Kidney epithelial cell (primary cell): ENCODE measurements at places on chromosomes 11 and 22.

DNA sequence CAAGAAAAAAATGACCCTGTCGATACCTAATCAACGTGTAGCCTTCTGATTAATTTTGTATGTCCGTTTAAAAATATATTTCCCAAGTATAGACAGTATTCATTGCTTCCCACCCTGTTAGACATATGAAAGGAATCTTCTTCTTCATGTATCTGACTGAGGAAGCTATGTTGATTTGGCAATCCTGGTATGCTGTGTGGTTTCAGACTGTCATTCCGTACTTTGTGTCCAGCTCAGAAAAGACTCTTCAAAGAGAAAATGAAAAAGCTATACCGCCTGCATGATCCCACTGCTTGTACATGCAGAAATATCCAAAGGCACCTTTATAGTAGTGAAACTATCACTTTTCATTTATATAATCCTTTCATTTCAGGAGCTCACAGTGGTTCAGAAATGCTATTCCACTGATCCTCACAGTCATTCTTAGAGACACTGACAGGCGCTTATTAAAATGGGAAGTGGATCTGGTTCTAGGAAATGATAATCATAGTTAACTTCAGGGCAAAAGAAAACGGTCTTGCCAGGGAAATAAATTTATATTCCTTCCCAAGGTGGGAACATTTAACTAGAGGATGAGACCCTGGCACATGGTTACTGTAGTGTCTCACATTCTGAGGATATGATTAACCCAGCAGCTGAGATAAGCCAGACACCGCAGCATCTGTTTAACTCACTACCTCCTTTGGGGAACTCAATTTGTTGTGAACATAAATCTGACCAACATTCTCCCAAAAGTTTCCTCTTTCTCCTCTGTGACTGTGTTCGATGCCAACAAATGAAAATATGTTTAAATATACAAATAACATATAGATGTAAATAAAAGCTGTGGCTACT, 599.2 kb upstream of the LUZP2 start:
- peak; percentile 21 for DNase-seq

DNA sequence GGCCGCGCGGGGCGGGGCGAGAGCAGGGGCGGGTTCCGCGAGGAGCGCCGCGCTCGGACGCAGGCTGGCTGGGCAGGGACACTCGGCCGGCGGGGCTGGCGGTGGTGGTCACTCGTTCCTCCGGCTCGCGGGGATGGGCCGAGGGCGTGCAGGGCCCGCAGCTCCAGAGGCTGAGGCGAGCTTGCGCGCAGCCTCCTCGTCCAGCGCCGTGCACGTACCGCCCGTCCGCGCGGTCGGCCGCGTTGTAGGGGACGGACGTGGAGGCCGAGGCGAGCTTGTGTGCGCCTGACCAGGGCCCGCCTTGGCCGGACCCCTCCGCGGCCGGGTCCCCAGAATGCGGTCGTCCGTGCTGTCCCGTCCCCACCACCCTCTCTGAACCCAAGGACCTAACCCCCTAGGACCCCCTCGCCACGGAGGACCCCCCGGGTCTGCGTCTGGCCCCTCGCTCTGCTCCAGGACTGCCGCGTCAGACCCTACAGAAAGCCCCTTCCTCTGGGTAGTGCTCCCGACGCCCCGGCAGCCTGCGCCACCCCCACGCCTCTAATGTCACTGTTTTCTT, 569 bp upstream of the YPEL1 start:
- no peak for DNase-seq

GRCh38 chr11:17013548-17014320, 480 bp downstream of the PLEKHA7 start:
- DNase-seq = no peak

- DNase-seq = no peak
Observed at GRCh38 chr11:1503708-1504104, 17.1 kb upstream of the MOB2 start.

DNA sequence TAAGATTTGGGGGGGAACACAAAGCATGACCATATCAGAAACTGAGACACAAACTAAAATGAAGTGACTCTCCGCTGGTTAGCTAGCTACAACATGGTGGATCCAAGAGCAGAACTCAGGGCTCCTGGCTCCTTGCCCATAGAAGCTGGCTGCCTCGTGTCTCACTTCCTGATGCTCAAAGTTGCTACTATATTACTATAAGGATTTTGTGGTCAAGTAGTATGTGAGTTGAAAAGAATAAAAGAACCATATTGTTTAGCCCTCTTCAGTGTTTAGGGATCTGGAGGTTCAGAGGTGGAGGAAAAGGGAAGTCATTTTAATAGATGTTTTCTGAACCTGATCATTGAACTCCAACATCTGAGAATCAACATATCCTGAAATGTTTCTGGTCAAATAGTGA, 16.9 kb upstream of the SIK2 start:
- no peak for DNase-seq

DNA sequence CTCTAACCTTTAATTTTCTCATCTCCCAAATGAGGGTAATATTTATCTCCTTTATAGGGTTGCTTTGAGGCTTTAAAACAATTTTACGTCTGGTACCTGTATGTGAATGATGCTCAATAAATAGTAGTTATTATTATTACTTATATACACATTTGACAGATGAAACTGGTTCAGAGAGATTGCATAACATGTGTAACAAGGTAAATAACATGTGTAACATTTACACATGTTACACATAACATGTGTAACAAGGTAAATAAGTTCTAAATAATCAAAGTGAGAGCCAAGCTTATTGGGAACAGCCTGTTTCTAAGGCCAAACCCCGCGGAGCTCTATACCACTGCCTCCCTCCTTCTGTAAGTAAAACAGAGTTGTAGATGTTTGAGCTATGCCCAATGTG, 100.9 kb downstream of the MPPED2 start:
- no peak for DNase-seq

- DNase-seq = no peak
Observed at GRCh38 chr11:124586238-124586860, 16.6 kb downstream of the OR8A1 start.

- DNase-seq = no peak
Observed at GRCh38 chr11:69245491-69246345, 48.2 kb upstream of the MYEOV start.

GRCh38 chr11:9301720-9302119, 12.7 kb downstream of the TMEM41B start:
- DNase-seq = no peak

- DNase-seq = no peak
Observed at GRCh38 chr11:47233989-47234668, 14.5 kb downstream of the ACP2 start.

- DNase-seq = no peak
Observed at GRCh38 chr11:132357811-132358572, 987.6 kb downstream of the NTM start.

DNA sequence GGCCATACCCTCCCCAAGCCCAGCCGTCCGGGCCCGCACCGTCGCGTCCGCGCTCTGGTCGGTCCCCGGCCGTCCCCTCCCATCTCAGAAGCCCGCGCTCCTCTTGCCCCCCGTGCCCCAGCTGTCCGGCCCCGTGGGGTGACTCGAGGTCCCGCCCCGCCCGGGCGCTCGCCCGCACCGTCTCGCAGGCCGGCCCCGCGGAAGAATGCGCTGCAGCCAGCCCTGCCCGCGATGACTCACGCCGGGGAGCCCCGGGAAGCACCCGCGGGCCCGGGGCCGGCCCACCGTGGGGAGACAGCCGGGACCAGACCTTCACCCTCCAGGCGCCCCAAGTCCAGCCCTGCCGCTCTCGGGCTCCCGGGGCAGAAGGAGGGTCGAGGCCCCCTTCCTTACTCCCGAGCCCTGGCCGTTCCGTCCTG, 320 bp upstream of the PHLDA2 start:
- no peak for DNase-seq

DNA sequence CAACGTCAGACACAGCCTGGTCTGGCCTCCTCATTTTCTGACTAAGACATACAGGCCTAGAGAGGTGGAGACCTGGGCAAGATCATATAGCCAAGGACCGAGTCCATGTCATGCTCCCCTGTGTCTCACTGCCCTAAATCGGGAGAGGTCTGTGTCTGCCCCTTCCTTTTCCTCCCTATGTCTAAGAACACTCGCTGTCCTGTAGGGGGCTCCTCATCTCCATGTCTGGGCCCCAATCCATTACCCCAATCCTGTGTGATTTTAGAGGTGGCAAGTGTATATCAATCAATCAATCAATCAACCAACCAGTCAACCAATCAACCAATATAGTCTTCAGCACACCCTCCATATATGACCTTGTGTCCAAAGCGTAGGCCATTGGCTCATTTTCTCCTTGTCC, 125.7 kb downstream of the KIRREL3 start:
- no peak for DNase-seq

DNA sequence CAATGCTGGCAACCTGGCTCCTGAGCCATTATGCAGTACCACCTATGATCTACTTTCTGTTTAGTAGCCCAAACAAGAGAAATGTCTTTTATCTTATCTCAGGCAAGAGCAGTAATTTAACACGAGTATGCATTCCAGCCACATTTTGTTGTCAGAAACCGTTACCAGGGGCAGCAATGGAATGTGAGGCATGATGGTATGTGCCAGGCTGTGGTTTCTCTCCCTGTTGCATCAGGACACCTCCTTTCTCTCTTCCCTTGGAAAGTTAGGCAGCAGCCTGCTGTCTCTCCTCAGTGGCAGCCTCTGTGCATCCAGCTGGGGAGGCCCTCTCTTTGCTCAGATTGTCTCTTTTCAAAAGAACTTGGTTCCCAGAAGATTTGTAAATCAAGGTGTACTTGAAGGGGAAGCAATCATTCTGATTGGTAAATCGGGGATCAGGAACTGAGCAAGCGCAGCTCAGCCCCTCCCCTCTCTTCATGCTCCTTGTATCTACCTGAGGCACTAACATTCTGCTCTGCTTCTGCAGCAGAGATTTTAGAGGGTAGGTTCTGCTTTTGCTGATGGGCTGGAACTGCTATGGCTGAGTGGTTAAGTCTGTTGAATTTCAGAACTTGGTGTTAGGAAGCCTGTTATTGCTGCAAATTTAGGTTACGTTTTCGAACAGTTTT, 229.2 kb downstream of the ADAMTS15 start:
- peak; percentile 86 for DNase-seq

- no peak for DNase-seq
Observed at GRCh38 chr22:21790359-21790758, 54.8 kb upstream of the YPEL1 start.

DNA sequence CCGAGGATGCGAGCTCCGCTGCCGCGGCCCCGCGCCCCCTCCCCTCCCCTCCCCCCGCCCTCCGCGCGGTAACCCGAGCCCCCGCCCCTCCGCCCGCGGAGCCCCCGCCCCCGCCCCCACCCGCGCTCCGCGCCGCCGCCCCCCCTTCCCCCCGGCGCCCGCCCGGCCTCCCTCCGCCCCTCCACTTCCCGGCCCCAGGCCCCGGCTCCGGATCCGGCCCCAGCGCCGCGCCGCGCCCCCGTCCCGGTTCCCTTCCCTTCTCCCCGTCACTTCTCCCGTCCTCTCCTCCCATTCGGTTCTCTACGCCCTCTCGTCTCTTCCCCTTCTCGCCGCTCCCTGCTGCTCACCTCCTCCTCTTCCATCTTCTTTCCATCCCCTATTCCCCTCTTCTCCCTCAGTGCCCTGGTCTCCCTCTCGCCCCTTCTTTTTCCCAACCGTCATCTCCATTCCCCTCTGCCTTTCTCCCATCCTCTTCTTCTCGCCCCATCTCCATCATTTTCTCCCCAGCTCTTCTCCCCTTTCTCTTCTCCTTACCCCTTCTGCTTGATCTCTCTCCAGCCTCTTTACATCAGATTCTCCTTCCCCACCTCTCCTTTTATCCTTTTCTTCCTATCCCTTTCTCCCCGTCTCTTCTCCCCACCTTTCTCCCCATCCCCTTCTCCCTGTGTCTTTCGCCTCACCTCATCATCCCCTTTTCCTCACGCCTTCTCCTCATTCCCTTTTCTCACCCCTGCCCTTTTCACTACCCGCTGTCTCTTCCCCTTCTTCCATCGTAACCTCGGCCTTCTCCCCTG, at the start of gene DCHS1:
Gene DCHS1, minus strand, starts transcription at position 20 of the 794 bp plus-strand sequence. CDS start 14,196 bp downstream, outside the sequence.
- DNase-seq = no peak

DNA sequence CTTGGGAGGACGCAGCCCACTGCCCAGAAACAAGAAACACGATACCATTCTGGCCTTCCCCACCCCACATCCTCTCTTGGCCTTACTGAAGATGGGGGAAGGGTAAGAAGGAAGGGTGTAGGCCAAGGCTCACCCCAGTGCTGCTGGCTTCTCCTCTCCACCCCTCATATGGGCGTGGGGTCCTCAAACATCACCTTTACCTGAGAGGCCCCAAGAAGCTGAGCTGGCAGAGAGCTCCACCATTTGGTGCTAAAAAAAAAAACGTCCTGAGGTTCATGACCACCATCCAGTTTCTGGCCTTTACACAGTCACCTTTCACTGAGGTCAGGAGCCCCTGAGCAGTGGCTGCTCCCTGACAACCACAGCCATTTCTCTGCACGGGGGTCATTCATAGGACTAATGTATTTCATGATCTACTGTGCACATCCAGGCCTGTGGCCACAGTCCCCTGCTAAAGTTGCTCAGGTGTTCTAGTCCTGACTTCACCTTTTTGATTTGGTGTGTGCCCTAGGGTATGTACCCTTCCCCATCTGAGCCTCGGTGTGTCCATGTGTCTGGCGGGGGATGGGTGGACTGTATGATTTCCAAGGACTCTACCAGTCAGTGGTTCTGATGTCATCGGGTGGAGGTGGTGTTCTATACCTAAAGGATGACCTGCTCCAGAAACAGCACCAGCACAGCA, 15.1 kb downstream of the RHOG start:
- no peak for DNase-seq

GRCh38 chr11:120343429-120343828, 7.2 kb downstream of the ARHGEF12 start:
- no peak for DNase-seq

DNA sequence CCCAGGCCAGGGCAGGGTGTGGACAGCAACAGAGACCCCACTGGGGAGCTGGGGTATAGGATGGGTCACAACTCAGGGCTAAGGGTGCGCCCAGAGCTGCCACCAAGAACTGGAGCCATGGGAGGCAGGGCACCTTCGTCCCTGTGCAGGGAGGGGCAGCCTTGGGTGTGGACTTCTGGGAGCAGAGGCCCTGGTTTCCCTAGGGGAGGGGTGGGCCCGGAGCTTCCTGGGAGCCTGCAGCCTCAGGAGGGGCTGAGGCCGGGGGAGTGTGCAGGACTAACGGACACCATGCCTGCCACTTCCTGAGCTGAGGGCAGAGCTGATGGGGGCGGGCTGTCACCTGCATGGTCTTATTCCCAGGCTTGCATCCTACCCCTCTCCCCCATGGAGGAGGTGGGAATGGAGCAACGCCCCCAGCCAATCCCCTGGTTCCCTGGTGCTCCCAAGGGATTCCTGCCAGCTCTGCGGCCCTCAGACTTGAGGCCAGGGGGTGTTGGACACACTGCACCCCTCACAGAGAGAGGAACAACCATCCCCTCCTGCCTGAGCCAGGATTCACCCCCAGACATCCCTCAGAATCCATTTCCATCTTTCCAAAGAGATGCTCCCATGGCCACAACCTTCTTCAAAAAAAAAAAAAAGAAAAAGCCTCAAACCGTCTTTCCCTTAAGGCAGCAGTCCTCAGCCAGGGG, 225.7 kb downstream of the CTTN start:
- no peak for DNase-seq

- no peak for DNase-seq
Observed at GRCh38 chr11:64655941-64656601, 65.1 kb downstream of the SLC22A12 start.
